ENCODE measurements at places on chromosomes 16 and 17. TPM values are rescaled to one million over a fixed set of nuclear protein-coding genes. Genes with fewer than 3 reads are reported as not detected.

DNA sequence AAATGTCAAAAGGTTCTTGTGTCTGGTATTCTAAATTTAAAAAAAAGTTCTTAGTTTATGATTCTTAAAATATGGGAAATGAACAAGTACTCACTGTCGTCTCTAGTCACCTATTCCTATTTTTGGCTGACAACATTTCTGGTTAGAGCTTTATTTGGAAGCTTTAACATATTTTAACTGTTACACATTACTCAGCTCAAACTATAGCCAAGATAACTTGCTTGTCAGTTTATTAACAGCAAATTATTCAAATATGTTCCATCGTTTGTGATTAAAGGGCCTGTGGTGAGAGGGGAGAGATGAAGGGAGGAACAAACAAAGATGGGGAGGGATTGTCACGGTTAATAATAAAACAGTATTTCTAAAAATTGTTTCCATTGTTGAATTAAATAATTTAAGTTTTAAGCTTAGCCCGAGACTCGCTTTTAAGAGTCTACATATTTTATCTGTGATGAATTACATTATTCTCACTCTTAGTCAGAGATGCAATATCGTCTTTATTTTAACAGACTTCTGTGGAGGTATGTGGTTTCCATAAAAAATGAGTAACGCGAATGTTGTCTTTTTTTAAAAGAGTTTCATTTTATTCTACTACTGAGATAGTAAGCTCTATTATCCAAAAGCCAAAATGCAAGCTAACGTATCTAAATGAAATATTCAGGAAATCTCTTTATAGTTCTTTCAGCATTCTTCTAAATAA lies 321.9 kb upstream of the PMFBP1 start:
- H3K4me3 ChIP-seq: no peak overlapping the region
- no peaks in the 10 kb centered on the region for H3K4me1 ChIP-seq
- peaks cover 4% of the 10 kb centered on the region for H3K36me3 ChIP-seq
- no peaks in the 10 kb centered on the region for H3K27me3 ChIP-seq
- no peak for DNase-seq

- H3K27ac ChIP-seq: peak overlapping the region; percentile 92
- peaks cover 22% of the 10 kb centered on the region for H3K36me3 ChIP-seq
- H3K4me1 ChIP-seq: peaks cover 37% of the 10 kb centered on the region
- peak overlapping the region; percentile 97 for H3K4me3 ChIP-seq
- DNase-seq: no peak
- H3K27me3 ChIP-seq: no peaks in the 10 kb centered on the region
Observed at GRCh38 chr17:7250695-7251627, 573 bp downstream of the CTDNEP1 start.

The PABPN1L gene
- 0.31 TPM for total RNA-seq

GRCh38 chr17:29578626-29579485 lies 10.4 kb downstream of the TP53I13 start:
- peaks cover 8% of the 10 kb centered on the region for H3K36me3 ChIP-seq
- peaks cover 6% of the 10 kb centered on the region for H3K4me1 ChIP-seq
- H3K27ac ChIP-seq: no peak overlapping the region

The TNFSF13 gene
- 3.5 TPM for total RNA-seq

The WSCD1 gene
- total RNA-seq: 16.1 TPM

GRCh38 chr16:47643323-47644000 lies 182.3 kb downstream of the PHKB start:
- H3K27ac ChIP-seq: no peak overlapping the region
- H3K27me3 ChIP-seq: no peaks in the 10 kb centered on the region
- DNase-seq: no peak

- H3K27me3 ChIP-seq: no peaks in the 10 kb centered on the region
- DNase-seq: no peak
- H3K4me1 ChIP-seq: no peaks in the 10 kb centered on the region
Observed at GRCh38 chr17:17344507-17345293, 41.5 kb downstream of the NT5M start.
